C1 segment of cervical spinal cord (tissue), 14 donors: ENCODE measurements at places on chromosomes 6 and 20.

DNA sequence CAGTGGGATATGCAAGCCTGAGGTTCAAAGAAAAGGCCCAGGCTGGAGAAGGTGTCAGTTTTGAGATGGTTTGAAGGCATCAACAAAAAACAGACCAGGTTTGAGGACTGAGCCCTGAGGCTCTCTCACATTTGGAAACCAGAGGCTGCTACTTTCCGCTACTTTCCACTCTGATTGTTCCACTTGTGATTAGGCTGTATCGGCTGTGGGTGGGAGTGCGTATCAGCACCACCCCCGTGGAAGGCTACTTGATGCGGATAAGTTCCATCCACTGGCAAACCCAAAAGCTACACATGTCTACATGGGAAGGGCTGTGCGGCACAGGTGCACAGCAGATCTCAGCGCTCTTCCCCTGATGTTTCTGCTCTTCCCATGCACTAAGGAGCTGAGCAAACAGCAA lies 198.7 kb downstream of the GMPR start:
- DNase-seq: no peak

DNA sequence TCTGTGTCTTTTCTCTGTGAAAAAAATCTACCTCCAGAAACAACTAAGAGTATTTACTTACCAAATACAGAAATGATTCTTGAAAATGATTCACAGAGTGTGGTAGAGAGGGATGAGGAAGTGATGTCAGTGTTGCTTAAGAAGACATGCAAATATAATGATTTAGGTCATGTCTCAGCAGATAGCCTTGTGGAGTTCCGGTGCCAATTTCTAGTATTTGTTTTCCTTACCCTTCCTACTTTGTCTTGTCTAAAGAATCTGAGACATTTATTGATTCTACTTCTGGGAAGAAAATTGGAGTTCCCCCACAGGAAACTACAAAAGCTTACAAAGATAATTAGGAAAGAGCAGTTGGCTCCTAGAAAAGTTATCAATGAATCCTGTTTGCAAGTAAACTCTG lies 68.8 kb downstream of the GJA1 start:
- DNase-seq: no peak

DNA sequence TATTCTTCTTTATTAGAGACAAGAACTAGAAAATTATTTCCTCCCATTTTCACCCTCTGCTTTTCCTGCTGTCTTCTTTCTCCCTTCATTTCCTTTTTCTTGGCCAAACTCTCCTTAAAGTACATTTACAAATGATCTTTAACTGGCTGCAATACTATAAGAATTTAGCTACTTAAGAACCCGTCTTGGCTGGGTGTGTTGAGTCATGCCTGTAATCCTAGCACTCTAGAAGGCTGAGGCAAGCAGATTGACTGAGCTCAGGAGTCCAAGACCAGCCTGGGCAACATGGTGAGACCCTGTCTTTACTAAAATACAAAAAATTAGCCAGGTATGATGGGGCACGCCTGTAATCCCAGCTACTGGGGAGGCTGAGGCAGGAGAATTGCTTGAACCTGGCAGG lies 39.3 kb upstream of the SRPK1 start:
- no peak for DNase-seq

GRCh38 chr6:44665683-44666082 lies 278.2 kb downstream of the CDC5L start:
- DNase-seq: no peak

DNA sequence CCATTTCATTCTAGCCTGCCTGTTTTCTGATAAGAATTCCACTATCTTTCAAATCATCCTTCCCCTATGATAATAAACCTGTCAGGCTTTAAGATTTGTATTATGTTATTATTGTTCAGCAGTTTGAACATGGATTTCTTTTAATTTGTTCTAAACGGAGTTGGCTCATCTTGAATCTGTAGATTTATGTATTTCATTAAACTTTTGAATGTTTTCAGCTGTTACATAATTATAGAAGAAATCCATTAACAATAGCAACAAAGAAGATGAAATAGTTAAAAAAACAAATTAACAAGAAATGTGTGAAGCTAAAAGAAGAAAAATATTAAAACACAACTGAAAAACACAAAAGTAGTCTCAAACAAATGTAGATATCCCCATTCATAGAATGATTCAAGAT lies 223.7 kb upstream of the RUNX2 start:
- no peak for DNase-seq

- DNase-seq: no peak
These were observed 71.6 kb downstream of the KIF6 start for GRCh38 chr6:39653612-39654011.

DNA sequence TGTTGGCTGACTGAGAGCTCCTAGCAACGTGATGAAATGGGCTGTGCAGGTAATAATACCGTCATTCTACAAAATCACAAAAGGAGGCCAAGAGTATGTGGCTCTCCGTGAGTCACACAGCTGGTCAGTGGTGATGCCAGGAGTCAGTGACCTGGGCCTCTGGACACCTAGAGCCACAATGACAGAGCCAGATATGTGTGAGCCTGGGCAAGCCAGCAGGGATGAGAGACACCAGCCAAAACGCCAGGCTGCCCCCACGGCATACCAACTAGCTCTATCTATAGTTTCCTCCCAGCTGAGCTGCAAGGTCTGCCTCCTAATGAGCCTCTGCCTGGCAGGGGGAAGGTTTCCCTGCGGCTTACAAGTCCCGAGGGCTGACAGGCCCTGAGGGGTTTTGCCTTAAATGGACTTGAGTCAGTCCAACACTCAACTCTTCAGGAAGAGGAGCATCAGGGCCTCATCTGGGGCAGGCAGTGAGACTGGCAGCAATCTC lies 70.0 kb downstream of the CPNE5 start:
- DNase-seq: no peak

DNA sequence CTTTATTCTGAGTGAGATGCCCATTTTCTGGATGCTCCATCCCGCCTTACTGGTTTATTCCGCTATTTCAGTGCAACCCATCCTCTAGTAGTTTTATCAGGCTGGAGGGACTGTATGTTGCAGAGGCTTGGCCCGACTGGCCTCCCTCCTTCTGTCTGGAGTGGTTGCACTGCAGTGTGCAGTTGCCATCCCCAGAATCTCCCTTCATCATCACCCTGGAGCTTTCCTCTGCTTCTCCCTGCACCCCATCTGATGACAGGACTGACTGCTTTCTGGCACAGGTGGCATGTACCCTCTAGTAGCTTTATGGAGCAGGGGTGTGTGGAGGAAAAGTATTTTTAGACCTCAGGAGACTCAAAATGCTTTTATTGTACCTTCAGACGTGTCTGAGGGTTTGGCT lies 21.1 kb downstream of the WRNIP1 start:
- DNase-seq: no peak

DNA sequence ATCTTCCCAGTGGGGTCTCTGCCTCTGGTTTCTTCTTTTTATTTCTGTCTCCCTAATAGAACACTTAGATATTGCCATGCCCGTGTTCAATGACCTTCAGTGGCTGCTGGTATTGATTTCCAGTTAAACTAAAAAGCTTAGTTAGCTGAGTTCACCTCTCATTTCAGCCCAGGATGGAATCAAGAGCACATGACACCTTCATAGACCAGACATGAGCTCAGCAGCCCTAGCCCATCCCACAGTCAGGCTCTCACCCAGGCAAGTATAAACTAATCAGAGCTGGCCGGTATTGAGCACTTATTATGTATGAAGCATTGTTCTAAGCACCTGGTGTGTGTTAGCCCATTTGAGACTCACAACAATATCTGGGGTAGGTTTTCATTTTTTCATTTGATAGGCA lies 33.7 kb upstream of the PLEKHG1 start:
- DNase-seq: no peak

GRCh38 chr6:46044881-46045617 lies 29.4 kb upstream of the CLIC5 start:
- no peak for DNase-seq
